ENCODE measurements at places on chromosomes 1 and 21. TPM values are rescaled to one million over a fixed set of nuclear protein-coding genes. Genes with fewer than 3 reads are reported as not detected.

The TDRD5 gene
- total RNA-seq: not detected

The HAPLN2 gene
- total RNA-seq: not detected

The S100A3 gene
- 9.0 TPM for total RNA-seq

The NECTIN4 gene
- total RNA-seq: 50.0 TPM

The KCNE2 gene
- not detected for total RNA-seq

The SLAMF9 gene
- total RNA-seq: 32.0 TPM

The CACNA1S gene
- not detected for total RNA-seq

The EVA1C gene
- 12.3 TPM for total RNA-seq

The TMPRSS15 gene
- not detected for total RNA-seq

The RORC gene
- 0.35 TPM for total RNA-seq

The DNAH14 gene
- total RNA-seq: 7.0 TPM

The SPRR1B gene
- total RNA-seq: 2,304 TPM

The ITLN2 gene
- total RNA-seq: not detected

The PCBP3 gene
- not detected for total RNA-seq

The SPATA46 gene
- not detected for total RNA-seq

The AGRN gene
- 269 TPM for total RNA-seq

The FNDC10 gene
- total RNA-seq: 5.6 TPM

The KDF1 gene
- total RNA-seq: 27.2 TPM

The DARS2 gene
- total RNA-seq: 20.6 TPM

The HAO2 gene
- not detected for total RNA-seq

The PGBD5 gene
- 4.2 TPM for total RNA-seq

The GOLT1A gene
- not detected for total RNA-seq

The USH2A gene
- not detected for total RNA-seq

The PRRX1 gene
- 0.79 TPM for total RNA-seq

The AGMAT gene
- total RNA-seq: 0.70 TPM

The MATN1 gene
- not detected for total RNA-seq

The ADAMTS5 gene
- not detected for total RNA-seq

The RIMS3 gene
- total RNA-seq: 1.5 TPM

The IPO13 gene
- total RNA-seq: 85.9 TPM

The CYP4Z1 gene
- total RNA-seq: not detected

The RXFP4 gene
- total RNA-seq: not detected

The DLGAP3 gene
- not detected for total RNA-seq

The TNN gene
- not detected for total RNA-seq

The F13B gene
- not detected for total RNA-seq

The TMEM52 gene
- 8.2 TPM for total RNA-seq

The FBLIM1 gene
- total RNA-seq: 98.4 TPM

The OXCT2 gene
- 1.1 TPM for total RNA-seq

The FCRL4 gene
- total RNA-seq: not detected

The OR2L8 gene
- not detected for total RNA-seq

The C1orf115 gene
- total RNA-seq: 1.9 TPM

The GPATCH4 gene
- total RNA-seq: 35.7 TPM

The SDC3 gene
- total RNA-seq: 7.3 TPM

The CFHR2 gene
- not detected for total RNA-seq

The SLC30A1 gene
- total RNA-seq: 16.5 TPM

The FAM3B gene
- total RNA-seq: not detected

The FAM163A gene
- not detected for total RNA-seq

The ANXA9 gene
- 1.4 TPM for total RNA-seq

The ILF2 gene
- 209 TPM for total RNA-seq

The AKIRIN1 gene
- total RNA-seq: 33.8 TPM

The BRINP3 gene
- not detected for total RNA-seq
